T47D (cell line): ENCODE measurements at places on chromosomes 3 and 15.

DNA sequence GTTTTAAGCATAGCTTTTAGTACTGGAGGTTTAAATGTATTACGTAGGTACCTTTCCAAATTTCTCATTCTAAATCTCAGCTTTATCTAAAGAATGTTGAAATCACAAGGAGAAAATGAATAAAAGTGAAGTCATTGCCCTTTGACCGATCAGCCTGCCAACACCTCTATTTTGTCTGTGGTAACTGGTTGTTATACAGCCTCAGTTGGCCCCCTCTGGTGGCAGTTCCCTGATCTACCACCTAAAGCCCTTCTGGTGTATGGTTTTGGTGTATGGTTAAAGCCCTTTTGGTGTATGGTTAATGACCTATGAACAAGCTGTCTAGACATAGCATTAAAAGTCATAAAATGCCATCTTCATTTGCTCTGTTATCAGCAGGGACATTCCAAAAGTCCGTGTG lies 378.2 kb upstream of the AZI2 start:
- DNase-seq, result peak; percentile 43

- no peak for DNase-seq
These were observed 51.0 kb upstream of the SH3GL3 start for GRCh38 chr15:83396101-83396500.

GRCh38 chr15:60563539-60564404 lies 84.8 kb upstream of the ICE2 start:
- DNase-seq, result no peak

DNA sequence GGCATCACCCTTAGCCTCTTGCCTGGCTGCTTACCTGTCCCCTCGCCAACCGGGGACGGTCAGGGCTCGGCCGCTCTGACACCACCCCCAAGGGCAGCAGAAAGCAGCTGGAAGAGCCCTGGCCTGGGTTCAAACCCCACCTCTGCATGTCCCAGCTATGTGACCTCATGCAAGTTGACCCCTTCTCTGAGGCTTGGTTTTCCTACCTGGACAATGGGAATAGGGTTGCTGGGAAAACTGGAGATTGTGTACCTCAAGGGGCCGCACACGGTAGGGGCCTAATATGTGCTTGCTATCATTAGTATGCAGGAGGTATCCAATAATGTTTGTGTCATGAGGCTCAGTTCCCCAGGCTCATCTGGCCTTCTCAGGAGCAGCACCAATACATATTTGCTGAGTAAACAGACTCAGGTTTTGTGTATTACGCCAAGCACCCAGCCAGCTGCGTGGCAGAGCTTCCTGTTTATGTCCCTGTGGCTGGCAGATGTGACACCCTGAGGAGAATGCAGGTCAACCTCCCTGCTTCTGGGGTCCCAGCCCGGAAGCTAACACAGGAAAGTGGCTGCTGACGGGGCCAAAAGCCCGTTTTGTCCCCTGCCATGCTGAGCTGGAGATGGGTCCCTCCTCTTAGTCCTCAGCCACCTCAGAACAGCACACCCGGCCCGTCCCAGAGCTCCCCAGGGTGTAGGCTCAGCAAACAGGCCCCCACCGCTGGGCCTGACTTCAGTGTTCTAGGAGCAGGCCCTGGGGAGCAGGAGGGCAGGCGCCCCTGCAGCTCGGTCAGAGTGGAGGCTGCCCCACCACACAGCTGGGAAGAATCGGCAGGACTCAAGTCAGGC lies 29.7 kb downstream of the PLXND1 start:
- peak; percentile 74 for DNase-seq

DNA sequence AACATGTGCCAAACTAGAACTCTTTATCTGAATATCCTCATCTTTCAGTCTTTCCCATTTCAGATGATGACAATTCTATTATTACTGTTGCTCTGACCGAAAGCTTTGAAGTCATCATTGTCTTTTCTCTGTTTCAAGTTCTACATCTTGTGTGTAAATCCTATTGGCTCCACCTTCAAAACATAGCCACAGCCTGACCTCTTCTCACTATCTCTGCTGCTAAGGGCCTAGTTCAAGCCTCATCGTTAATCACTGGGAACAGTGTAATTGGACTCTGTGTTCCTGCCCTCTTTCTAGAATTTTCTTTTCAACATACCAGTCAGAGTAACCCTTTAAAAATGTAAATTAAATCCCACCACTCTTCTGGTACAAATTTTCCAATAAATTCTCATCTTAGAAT lies 105.1 kb downstream of the OXSM start:
- DNase-seq, result no peak

- no peak for DNase-seq
These were observed 4.6 kb upstream of the GMNC start for GRCh38 chr3:190867071-190867470.

DNA sequence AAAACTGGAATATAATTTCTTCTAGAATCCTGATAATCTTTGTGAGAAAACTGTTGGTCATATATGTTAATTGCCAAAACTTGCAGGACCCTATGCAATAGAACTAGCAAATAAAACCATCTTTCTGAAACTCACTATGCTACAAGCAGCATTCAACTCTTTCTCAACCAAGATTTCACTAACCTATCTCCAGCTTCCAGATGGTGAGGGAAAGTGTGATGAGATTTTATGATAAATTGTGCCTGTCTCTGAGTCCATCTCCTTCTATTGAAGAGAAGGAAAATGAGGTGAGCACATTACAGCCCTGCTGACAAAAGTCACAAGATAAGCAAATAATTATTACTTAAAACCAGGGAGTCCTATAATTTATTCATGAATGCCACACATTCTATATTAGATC lies 44.1 kb upstream of the UBE2Q2 start:
- no peak for DNase-seq

DNA sequence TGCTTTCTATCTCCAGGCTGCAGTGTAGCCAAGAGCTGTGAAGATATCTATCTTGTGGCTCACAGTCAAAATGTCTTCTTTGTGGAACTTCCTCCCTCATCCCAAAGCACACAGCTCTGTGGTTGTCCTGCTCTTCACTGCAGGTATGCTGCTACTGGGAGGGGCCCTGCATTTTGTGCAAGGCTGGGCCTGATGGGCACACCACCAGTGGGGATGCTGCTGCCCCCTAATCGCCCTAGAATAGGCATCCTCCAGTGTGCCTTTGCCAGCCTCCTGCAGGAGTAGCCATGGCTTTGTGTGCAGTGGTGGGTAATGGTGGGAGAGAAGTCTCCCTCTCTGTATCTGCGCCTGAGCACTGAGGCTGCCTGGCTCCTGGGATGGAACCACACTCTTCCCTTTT lies 297.3 kb downstream of the DOCK3 start:
- DNase-seq, result no peak

- no peak for DNase-seq
These were observed 16.3 kb downstream of the BMF start for GRCh38 chr15:40092256-40092978.

DNA sequence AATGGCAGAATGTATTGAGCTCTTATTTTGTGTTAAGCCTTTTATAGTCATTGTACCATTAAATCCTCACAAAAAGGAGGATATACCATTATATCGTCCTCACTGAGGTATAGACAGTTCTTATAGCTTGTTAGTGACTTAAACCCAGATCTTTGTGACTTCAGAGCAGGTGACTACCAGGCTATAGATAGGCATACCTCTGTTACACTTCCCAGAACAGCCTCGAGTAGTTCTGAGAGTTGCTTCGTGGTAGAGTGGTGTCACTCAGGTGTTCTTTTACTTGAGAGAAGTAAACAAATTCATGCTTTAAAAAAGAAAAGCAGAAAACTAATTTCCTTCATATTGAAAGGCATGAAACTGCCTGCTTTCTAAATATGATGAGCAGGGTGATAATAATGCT lies 59.9 kb downstream of the SEC22A start:
- DNase-seq, result no peak

DNA sequence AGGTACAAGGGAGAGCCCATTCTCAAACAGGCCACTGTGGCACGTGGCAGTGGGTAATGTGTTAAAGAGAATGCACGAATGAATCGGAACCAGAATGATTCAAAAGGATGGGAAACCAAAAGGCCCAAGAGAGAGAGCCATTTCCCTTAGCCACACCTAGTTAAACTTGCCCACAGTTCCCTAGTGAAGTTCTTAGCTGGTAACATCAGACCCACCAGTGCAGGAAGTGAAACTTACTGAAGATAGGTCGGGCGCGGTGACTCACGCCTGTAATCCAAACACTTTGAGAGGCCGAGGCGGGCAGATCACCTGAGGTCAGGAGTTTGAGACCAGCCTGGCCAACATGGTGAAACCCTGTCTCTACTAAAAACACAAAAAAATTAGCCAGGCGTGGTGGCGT lies 97.1 kb downstream of the MEX3B start:
- DNase-seq, result no peak

- no peak for DNase-seq
These were observed 283.0 kb upstream of the VEPH1 start for GRCh38 chr3:157786211-157786610.

DNA sequence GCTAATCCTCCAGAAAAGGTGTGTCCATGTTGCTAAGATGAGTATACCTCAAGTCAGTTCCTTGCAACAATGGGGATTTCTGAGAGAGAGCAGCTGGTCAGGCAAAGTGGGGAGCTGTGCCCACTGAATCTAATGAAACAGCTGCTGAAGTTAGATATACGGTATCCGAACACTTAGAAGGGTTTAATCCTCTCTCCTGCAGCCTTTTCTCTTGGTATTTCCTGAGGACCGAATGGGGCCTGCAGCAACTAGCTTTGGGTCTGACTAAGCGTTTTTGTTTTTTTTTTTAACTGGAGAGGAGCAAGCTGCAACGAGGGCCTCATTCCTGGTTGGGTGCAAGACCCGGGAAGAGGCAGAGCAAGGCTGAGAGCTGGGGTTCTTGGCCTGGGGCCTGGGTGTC lies 37.6 kb upstream of the BNC1 start:
- no peak for DNase-seq

DNA sequence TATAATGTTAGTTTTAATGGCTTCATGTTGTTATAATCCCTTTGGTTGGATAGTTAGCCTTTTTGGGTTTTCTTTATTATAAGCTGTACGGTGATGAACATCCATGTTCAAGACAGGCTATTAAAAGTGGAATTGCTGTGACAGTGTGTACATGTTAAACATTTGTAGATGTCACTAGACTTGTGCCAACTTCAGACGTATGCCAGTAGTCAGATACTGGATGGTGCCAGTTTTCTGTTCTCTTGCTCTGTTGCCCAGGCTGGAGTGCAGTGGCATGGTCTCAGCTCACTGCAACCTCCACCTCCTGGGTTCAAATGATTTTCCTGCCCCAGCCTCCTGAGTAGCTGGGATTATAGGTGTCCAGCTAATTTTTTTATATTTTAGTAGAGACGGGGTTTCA lies 54.1 kb downstream of the MGA start:
- no peak for DNase-seq

GRCh38 chr3:41033956-41034519 lies 165.3 kb upstream of the CTNNB1 start:
- DNase-seq, result no peak

DNA sequence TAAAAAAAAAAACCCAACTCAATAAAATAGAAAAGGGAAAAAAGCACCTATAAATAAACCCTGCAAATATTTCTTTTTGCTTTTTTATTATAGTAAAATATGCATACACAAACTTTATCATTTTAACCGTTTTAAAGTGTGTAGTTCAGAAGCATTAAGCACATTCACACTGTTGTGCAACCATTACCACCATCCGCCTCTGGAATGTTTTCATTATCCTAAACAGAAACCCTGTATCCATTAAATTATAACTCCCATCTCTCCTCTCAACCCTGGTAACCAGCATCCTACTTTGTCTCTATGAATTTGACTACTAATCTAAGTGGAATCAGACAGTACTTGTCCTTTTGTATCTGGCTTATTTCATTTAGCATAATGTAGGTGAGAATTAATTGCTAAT lies 15.0 kb downstream of the CDCP1 start:
- DNase-seq, result no peak

- no peak for DNase-seq
These were observed 67.2 kb upstream of the TSPAN3 start for GRCh38 chr15:77138167-77138522.

DNA sequence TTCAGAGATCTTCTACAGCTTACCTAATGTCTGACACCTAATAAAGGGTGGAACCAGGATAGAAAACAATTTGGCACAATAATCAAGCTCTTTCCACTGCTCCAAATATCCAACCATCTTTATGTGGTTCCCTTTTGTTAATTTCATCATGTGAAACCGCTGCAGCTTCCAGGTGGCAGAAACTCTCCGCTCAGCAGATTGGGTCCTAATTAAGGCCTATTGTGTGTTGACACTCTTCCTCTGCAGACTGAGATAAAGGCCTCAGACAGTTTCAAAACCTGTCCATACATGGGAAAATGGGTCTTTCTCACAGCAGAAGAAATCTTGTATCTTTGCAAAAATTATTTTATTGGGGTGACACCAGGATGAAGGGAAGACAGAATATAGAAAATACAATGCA lies 1002.4 kb upstream of the SEMA6D start:
- no peak for DNase-seq

- peak; percentile 82 for DNase-seq
These were observed 367.6 kb upstream of the NDN start for GRCh38 chr15:24054547-24055245.

DNA sequence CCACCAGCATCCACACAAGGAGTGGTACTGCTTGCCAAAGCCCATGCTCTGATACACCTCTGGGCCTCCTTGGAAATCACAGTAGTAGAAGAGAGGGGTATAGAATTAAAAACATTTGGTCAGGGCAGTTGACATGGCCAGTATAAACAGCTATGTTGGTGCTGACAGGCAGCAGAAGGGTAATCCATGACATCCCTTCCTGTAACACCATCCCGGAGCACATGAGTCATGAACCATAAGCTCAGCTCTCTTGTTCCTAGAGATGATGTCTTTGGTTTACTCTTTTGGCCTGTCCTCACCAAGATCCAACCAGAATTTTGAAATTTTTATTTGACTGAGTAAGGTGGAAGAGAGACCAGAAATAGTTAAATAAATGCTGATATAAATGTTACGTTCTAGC lies 132.6 kb upstream of the CTDSPL start:
- DNase-seq, result no peak

DNA sequence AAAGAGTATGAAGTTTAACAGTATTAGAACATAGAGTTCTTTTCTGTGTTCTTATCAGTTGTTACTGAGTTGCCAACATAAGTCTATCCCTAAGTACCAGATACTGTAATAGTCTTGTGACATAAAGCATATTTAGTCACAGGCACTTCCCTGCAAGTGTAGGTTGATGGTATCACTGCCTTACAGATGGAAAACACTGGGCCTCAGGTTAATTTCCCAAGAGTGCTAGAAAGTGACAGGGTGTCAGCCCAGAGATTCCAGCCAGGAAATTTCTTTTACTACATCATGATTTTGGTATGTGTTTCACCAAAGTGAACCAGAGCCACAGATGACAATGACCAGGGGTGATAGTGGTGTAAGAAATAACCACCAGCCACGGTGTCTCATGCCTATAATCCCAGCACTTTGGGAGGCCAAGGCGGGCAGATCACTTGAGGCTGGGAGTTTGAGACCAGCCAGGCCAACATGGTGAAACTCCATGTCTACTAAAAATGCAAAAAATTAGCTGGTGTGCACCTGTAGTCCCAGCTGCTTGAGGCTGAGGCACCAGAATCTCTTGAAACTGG lies 3.2 kb downstream of the EIF1B start:
- no peak for DNase-seq

- DNase-seq, result no peak
These were observed 61.0 kb downstream of the CHD2 start for GRCh38 chr15:92960996-92961681.

- DNase-seq, result no peak
These were observed 177.5 kb downstream of the FNDC3B start for GRCh38 chr3:172216911-172217310.

GRCh38 chr3:125496701-125497100 lies 23.3 kb downstream of the SNX4 start:
- no peak for DNase-seq
